ENCODE measurements at places on chromosomes 4 and X.

GRCh38 chrX:129976441-129976840 lies 6.0 kb upstream of the BCORL1 start:
- DNase-seq: no peak

DNA sequence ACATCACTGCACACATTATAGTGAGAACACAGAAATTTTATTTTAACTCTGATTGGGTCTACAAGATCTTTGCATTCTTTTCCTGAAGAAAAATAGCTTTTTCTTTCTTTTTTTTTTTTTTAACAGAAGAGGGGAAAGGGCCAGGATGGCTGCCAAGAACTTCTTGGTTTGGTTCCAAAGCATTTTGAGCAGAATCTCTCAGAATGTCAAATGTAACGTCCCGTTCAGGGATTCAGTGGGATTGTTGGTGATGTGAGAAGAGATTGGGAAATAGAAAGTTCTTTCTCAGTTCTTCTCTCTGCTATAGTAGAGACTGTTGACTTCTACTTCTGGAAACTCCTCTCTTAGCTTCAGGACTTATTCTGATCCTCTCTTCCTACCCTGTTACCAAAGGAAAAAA lies 70.9 kb upstream of the CBR4 start:
- no peak for DNase-seq

GRCh38 chr4:30939069-30939468 lies 218.9 kb downstream of the PCDH7 start:
- no peak for DNase-seq

DNA sequence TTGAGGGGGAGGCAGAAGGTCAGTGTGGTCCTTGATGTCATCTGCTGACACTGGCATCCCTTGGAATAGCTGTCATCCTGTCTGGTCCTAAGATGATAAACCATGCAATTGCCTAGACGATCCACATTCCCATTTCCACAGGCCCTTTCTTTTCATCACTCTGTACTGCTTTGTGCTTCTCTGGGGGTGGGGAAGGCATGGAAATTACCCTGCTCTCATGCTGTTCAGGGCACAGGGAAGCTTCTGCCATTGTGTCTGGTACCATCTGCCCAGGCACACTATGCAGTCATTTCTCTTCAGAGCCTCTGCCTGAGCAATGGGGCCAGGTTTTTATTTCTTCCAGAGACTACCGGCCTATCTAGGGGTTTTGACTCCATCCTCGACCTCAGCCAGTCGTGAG lies 49.7 kb upstream of the ELOVL6 start:
- no peak for DNase-seq

DNA sequence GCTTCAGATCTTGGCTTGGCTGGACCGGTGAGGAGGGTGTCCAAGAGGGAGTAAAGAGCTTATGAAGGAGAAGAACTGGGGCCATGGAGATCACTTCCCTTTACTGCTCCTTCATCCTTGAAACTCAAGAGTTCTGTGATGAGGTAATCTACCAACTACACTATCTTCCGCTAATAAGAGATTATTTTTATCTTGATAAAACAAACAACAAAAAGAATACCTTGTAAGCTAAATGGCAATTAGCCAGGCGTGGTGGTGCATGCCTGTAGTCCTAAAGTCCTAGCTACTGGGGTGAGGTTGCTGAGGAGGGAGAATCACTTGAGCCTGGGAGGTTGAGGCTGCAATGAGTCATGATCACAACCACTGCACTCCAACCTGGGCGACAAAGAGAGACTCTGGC lies 47.4 kb downstream of the HAUS3 start:
- DNase-seq: no peak

DNA sequence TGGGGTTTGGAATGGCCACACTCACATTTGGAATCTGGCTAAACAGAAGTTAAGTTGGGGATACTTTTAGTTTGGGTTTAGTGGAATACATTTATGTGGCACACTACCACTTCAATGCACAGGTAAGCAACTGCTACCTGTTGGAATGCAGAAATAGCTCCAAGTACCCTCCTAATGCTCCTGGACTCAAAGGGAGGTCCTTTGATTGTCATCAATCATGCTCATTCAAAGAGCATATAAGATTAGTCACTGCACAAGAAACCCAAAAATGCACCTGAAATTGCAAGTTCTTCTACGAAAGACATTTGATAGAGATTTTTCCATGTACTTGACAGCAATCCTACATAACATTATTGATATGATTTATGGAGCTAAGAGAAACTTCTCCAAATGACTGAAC lies 247.7 kb downstream of the ANKRD50 start:
- no peak for DNase-seq

- DNase-seq: no peak
Observed at GRCh38 chr4:6696611-6697010, 2.9 kb downstream of the S100P start.

GRCh38 chr4:24405926-24406325 lies 178.4 kb downstream of the DHX15 start:
- no peak for DNase-seq

DNA sequence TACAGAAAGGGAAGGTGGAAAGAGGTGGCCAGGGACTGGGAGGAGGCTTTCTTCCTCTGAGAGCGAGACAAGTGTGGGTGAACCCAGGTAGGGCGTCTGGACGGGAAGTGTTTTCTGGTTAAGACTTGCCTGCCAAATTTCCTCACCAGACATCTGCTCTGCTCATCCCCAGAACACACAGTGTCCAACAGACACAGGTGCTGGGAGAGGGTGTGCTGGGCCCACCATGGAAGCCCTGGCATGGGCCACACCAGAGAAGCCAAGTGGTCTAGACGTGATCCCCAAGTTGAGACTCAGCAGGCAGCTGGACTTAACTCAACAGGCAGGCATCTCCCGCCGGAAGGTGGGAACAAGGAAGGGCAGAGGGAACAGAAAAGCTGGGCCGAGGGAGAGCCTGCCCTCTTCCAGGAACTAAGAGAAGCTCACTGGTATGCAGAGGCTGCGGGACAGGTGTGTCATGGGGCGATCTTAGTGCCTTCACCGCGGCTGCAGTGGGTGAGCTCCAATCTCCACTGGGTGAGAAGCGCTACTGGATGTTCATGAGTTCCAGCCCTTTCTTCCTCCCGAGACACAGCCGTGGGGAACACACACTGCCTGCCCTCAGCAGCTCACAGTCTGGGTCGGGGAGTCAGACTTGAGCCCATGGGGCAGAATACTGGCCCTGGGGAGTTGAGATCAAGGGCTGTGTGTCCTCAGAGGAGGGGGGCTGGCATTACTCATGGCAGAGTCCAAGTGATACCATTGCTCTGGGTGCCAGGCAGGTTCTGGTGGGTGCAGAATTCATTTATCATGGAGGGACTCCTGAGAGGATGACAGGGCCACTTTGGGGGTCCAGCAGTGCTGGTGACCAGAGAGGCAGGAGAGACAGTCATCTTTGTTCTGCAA lies 110.2 kb downstream of the CPZ start:
- no peak for DNase-seq

DNA sequence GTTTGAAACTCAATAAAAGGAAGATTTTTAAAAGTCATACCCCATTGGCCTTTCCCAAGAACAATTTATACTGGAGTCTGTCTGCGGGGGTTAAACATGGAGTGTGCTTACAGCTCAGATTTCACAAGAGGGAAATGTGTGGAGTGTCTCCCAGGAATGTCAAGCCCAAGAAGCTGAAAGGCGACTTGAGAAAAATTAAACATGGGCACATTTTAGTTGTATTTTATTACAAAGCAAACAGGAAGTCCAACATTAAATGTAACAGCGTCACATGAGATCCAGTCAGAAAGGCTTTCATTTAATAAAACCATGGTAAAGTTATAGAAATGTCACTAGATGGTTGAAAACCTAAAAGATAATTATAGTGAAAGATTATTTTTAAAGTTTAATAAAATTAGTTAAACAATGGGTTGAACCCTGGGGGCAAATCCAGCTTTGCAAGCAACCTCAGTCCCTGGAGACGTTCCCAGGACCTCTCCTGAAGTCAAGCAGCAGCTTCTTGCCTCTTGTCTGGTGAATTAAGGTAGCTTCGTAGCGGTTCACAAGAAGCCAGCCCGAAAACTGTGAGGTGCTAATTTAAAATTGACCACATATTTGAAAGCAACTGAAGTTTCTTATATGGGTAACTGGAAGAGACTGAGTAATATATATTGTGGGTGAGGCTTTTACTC lies 168.4 kb upstream of the EDNRA start:
- DNase-seq: no peak

DNA sequence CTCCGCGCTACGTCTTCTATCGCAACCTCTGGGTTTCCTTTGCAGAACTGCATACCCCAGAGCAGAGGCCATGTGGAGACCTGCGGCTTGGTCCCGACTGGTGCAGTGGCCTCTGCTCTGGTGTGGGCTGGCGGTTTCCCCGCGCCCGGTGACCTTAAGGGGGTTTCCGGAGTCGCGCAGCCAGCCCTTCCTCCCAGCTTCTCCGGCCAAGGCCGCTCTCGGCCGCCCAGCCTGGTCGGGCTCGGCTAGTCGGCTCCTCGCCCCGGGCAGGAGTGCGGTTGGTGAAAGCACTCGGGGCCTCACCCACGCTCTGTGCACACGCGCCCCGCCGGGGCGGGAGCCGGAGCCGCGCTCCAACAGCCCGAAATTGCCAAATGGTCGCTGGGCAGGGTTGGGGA lies 84.9 kb downstream of the BCOR start:
- no peak for DNase-seq

DNA sequence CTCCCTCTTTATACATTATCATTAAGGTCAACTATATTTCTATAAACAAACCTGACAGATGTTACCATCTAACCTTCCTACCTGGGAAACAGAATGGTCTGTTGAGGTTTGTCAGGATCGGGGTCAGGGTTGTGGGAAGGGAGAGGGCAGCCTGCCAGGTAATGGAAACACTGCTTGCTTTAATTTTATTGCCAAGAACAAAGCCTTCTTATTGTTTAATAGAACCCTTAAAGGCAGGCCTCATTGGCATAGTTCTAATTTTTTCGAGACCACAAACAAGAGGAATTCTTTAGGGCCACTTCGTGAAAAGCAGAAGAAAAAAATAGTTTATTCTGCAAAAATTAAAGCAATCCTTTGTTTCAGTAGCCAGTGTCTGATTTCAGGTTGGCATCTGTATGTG lies 113.2 kb downstream of the MID1 start:
- no peak for DNase-seq

- DNase-seq: no peak
Observed at GRCh38 chrX:96682516-96682915, 2.1 kb upstream of the DIAPH2 start.

Data from DMS79 (cell line).